ENCODE measurements at places on chromosomes 4 and X. TPM values are rescaled to one million over a fixed set of nuclear protein-coding genes. Genes with fewer than 3 reads are reported as not detected.

TCEAL4 gene
- total RNA-seq, result 56.3 TPM

CENPVL1 gene
- not detected for total RNA-seq

TLR6 gene
- total RNA-seq, result 6.4 TPM

DNA sequence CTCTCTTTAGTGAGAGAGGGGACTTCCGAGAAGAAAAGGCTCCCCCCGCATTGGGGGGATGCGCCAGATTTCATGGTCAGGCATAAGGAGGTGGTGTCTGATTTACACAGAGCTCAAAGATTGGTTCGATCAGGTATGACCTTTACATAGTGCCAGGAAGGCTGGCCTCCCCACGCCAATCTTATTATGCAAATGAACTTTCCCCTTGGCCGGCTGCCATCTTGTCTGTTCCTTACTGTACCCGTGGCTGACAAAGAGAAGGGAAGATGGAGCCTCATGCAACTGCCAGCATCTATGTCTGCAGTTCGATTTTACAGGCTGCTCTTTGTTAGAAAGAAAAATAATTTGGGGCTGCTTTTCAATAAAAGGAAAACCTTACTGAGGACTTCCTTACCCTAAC lies 197.2 kb downstream of the GPM6A start:
- H3K4me1 ChIP-seq, result no peaks in the 10 kb centered on the region
- H3K27me3 ChIP-seq, result no peaks in the 10 kb centered on the region
- no peaks in the 10 kb centered on the region for H3K36me3 ChIP-seq
- no peak overlapping the region for H3K4me3 ChIP-seq

DNA sequence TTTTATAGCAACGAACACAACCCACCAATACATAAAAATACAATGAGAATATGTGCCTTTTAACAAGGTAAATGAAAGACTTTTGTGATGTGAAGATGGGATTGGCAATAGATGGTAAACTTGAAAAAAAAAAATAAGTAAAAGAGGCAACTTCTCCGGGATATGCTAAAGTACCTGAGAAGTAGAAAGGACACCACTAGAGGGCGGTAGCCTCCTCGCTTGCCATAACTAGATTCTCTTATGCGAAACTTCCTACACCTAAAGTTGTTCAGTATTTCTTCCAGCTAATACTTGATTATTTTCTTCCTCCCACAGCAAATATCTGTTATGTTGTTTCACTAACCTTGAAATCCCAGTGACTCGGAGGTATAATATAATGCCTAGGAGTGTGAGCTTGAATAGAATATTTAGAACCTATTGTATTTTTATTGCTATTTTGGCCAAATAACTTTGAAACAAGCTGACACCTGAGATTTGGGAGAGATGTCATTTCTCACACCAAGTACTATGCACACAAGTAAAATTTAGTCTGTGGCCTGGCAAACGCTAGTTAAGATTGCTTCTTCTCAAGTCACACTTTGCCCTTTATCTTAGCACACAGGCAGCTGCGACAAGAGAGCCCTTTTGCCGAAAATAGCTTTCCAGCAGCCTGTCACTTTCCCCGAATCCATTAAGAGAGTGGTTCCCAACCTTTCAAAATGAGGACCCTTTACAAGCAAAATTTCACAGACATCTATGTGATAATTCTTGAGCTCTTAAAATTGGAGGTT lies 44.9 kb upstream of the PDLIM5 start:
- H3K36me3 ChIP-seq, result no peaks in the 10 kb centered on the region
- no peak overlapping the region for H3K27ac ChIP-seq
- DNase-seq, result no peak
- no peak overlapping the region for H3K4me3 ChIP-seq

DNA sequence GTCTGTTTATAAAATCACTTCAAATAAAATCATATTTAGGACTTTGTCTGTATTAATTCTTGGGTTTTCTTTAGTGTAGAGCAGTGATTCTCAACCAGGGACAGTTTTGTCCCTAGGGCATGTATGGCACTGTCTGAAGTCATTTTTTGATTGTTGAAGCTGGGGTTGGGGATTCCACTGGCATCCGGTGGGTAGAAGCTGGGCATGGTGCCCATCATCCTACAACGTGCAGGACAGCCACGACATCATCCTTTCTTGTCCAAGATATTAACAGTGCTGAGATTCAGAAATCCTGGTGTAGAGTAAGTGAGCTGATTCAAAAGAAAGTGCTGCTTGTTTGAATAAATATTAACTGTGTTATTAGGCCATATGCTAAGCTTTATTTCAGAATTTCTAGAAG lies 28.6 kb downstream of the DCLK2 start:
- H3K36me3 ChIP-seq, result no peaks in the 10 kb centered on the region
- no peaks in the 10 kb centered on the region for H3K27me3 ChIP-seq
- H3K27ac ChIP-seq, result no peak overlapping the region
- no peak overlapping the region for H3K4me3 ChIP-seq
- no peaks in the 10 kb centered on the region for H3K4me1 ChIP-seq

GRCh38 chr4:116899561-116899960 lies 185.8 kb downstream of the TRAM1L1 start:
- H3K27ac ChIP-seq, result no peak overlapping the region
- H3K4me1 ChIP-seq, result no peaks in the 10 kb centered on the region
- H3K27me3 ChIP-seq, result no peaks in the 10 kb centered on the region

- no peak overlapping the region for H3K27ac ChIP-seq
- peaks cover 18% of the 10 kb centered on the region for H3K4me1 ChIP-seq
- no peak for DNase-seq
- peaks cover 77% of the 10 kb centered on the region for H3K36me3 ChIP-seq
Measured at GRCh38 chr4:6878451-6879059, 31.1 kb upstream of the TBC1D14 start.

GRCh38 chr4:1470393-1470670 lies 64.1 kb upstream of the NKX1-1 start:
- H3K4me1 ChIP-seq, result peaks cover 10% of the 10 kb centered on the region
- H3K36me3 ChIP-seq, result no peaks in the 10 kb centered on the region
- peak; percentile 24 for DNase-seq
- peaks cover 80% of the 10 kb centered on the region for H3K27me3 ChIP-seq
- no peak overlapping the region for H3K27ac ChIP-seq

- H3K36me3 ChIP-seq, result no peaks in the 10 kb centered on the region
- no peak for DNase-seq
- H3K27ac ChIP-seq, result no peak overlapping the region
- no peak overlapping the region for H3K4me3 ChIP-seq
- no peaks in the 10 kb centered on the region for H3K27me3 ChIP-seq
- H3K4me1 ChIP-seq, result no peaks in the 10 kb centered on the region
Measured at GRCh38 chr4:140829825-140830224, 73.6 kb upstream of the TBC1D9 start.

GRCh38 chr4:10186228-10187214 lies 69.9 kb upstream of the WDR1 start:
- H3K4me1 ChIP-seq, result no peaks in the 10 kb centered on the region
- no peaks in the 10 kb centered on the region for H3K36me3 ChIP-seq
- no peak for DNase-seq
- H3K4me3 ChIP-seq, result no peak overlapping the region
- H3K27me3 ChIP-seq, result no peaks in the 10 kb centered on the region

DNA sequence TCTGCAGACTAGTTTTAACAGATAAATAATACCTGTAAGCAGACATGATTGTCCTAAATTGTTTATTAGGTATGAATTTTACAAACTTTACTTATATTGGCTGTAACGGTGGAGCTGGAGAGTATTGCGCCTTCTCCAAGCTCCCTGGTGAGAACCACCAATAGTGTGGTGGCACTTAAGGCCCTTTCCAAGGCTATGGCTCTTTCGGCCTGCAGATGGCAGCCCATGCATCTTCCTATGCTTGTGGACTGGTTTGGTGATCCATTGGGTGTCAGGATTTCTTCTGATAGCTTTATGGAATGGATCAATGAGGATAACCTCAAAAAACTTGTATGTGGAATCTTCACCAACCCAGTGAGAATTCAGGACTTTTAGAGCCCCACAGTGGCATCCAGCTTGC lies 7.8 kb downstream of the LARP1B start:
- H3K27ac ChIP-seq, result no peak overlapping the region
- no peaks in the 10 kb centered on the region for H3K27me3 ChIP-seq
- DNase-seq, result no peak
- no peaks in the 10 kb centered on the region for H3K36me3 ChIP-seq
